ENCODE measurements at places on chromosomes 5 and 9.

DNA sequence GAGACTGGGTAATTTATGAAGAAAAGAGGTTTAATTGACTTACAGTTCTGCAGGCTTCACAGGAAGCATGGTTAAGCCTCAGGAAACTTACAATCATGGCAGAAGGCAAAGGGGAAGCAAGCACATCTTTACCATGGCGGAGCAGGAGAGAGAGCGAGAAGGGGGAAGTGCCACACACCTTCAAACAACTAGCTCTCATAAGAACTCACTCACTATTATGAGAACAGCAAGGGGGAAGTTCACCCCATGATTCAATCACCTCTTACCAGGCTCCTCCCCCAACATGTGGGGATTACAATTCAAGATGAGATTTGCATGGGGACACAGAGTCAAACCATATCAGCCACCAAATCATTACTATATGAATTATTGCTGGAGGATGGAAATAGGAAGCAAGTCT, 30.3 kb upstream of the STX17 start:
- no peak for DNase-seq

GRCh38 chr5:56350597-56351170, 117.6 kb upstream of the ANKRD55 start:
- no peak for DNase-seq

DNA sequence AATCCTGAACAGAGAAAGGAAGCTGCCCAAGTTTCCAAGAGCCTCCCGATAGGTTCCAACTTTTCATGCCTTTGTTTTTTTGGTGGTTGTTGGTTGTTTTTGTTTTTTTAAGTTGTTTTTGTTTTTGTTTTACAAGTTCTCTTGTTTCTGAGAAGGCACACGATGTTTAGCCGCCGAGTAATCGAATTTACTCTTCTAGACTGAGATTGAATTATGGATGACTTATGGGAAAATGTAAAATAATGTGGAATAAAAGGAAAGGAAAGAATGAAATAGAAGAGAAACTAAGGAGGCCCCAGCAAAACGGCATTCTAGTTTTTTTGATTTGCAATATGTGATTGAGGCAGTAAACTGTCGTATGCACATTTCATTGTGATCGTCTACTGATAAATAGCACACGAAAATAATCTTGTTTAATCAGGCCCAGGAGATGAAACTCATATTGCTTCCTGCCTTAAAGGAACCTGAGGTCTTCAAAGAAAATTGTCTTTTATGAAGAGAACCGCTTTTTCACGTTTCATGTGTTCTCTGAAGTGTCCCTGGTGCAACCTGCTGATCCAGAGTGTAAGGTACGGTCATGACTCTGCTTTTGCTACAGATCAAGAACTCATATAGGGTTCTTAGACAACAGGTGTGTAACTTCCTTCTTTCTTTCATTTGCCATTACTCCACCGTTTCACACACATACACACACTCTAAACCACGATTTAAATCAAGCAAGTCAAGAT, 1.3 kb upstream of the GNAQ start:
- DNase-seq = no peak

- no peak for DNase-seq
Observed at GRCh38 chr5:170439223-170439943, 50.2 kb upstream of the KCNMB1 start.

DNA sequence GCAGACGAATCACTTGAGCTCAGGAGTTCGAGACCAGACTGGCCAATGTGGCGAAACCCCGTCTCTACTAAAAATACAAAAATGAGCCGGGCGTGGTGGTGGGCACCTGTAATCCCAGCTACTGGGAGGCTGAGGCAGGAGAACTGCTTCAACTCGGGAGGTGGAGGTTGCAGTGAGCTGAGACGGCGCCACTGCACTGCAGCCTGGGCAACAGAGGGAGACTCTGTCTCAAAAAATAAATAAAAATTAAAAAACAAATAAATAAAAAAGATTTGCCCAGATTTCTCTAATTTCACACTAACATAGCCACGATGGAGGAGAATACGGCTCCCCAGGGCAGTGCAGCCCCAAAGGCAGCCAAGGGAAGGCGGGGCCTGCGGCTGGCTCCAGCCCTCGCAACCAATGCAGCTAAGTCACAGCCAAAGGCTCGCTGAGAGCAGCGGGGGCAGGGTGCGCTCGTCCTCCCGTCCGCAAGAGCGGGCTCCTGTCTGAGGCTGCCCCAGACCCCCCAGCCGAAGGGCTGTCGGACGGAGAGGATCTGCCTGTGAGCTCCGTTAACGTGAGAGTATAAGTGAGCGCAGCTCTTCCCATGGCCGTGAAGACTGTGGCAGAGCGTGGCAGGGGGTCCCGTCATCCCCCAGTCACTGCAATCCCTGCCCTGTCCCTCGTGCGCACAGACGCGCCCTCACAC, 43.5 kb downstream of the SLC12A7 start:
- DNase-seq = no peak

- no peak for DNase-seq
Observed at GRCh38 chr5:141880961-141881801, 3.0 kb upstream of the PCDH1 start.

DNA sequence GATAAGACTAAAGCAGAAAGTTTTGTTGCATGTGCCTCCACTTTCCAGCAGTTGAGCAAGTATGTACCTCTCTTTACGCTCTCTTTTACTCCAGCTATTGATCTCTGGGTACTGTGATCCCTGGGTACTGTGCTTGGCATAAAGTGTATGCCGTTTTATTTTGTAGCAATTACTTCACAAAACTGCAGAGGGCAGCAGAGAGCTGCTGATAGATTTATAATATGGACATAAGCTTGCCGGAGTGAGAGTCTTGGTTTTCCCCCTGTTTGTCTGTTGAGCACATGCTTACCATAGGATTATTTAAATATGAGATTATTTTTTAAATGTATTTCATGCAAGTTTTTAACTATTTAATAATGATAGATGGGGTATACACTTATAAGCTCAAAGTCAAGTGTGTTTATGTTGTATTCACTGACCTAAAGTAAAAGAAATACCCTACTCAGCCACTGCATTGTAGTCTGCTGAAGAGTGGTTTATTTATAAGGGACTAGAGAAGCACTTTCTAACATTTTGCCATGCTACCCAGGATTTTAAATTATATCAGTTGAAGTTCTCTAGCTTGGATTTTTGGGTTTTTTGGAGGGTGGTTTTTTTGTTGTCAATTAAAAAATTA, 13.0 kb downstream of the TTC1 start:
- DNase-seq = peak; percentile 63

GRCh38 chr9:109416135-109416706, 81.9 kb downstream of the PTPN3 start:
- DNase-seq = peak; percentile 39

DNA sequence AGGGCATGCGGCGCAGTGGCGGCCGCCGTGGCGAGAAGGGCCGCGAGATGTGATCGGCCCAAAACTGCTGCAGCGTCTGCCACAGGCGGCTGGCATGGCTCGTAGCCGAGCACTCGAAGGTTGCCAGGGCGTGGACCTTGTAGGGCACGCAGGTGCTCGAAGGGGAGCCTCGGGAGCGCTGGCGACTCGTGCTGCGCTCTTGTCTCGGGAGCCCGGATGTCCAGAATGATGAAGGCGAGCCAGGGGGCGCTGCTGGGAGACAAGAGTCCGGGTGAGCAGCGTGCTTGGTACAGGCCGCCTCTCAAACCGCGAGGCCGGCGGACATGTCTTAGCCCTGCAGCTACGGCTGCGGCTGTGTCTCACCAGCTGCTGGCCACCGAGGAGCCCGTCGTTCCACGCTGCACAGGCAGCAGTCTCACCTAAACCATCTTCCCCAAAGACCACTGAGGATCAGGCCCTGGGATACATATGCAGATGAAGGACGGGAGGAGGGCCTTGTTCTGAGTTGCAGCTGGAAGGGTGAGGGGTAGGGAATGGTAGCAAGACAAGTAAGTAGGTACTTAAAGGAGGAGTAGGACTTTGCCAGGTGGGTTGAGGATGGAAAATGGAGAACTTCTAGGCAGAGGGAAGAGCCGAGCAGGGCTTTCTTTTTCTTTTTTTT, 1.7 kb downstream of the CBY3 start:
- DNase-seq = peak; percentile 44

DNA sequence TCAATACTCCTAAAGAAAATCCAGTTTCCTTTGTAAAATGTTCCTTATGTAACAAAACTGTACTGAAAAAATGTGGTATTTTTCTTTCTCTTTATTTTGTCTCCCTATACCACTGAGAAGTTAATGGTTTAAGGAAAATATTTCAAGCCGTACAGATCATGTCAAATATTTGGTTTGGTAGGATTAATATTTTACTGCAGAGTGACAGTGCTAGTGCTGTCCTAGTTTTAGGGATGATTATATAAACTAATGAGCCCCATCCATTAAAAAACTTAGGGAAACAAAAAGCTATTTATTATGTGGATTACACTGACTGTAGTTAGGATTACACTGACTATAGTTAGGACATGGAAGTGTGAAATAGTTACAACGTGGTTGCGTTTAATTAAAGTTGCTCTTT, 209.1 kb downstream of the CD180 start:
- DNase-seq = no peak

DNA sequence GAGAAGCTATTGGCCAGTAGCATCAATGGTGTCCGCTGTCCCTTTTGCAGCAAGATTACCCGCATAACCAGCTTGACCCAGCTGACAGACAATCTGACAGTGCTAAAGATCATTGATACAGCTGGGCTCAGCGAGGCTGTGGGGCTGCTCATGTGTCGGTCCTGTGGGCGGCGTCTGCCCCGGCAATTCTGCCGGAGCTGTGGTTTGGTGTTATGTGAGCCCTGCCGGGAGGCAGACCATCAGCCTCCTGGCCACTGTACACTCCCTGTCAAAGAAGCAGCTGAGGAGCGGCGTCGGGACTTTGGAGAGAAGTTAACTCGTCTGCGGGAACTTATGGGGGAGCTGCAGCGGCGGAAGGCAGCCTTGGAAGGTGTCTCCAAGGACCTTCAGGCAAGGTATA, 10.8 kb downstream of the TRIM32 start:
- DNase-seq = no peak

DNA sequence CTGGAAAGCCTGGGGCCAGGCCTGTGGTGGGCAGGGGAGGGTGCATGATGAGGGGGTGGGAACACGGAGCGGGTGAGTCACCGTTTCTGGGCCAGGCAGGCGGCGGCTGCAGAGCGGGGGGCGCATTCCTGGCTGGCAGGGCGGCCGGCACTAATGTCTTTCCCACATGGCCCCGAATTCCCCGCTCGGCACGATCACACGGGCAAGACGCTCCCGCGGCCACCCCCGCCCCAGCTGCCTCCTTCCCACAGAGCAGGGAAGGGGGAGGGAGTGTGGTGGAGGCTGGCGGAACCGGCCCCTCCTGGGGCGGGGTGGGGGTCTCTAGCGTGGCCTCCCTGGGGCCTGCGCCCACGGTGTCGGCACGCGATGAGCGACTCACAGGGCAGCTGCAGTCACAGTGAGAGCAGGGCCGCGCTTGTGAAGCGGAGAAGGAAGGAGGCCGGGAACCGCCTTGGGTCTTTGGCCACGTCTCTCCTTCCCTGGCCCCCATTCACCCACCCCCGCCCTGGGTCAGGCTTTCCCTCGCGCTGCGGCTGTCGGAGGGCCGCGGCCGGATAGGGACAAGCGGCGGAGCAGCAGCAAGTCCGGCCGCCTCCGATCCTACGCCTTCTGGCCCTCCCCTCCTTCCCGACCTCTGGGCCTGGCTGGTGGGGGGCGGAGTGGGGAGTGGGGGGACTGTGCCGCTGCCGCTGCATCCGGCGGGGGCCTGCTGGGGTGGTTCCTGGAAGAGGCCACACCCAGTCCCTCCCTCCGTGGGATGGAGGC, 48.9 kb downstream of the CXXC5 start:
- no peak for DNase-seq

GRCh38 chr5:143412661-143413342, 9.3 kb upstream of the NR3C1 start:
- DNase-seq = no peak

GRCh38 chr9:96502539-96503373, 52.8 kb downstream of the HABP4 start:
- DNase-seq = no peak

GRCh38 chr5:59725392-59725767, 168.1 kb downstream of the PDE4D start:
- no peak for DNase-seq

GRCh38 chr5:92889140-92889539, 691.9 kb downstream of the NR2F1-AS1 start:
- no peak for DNase-seq

GRCh38 chr5:52607227-52607824, 180.4 kb upstream of the ITGA1 start:
- DNase-seq = no peak

- DNase-seq = no peak
Observed at GRCh38 chr5:76391014-76391413, 12.1 kb upstream of the IQGAP2 start.

DNA sequence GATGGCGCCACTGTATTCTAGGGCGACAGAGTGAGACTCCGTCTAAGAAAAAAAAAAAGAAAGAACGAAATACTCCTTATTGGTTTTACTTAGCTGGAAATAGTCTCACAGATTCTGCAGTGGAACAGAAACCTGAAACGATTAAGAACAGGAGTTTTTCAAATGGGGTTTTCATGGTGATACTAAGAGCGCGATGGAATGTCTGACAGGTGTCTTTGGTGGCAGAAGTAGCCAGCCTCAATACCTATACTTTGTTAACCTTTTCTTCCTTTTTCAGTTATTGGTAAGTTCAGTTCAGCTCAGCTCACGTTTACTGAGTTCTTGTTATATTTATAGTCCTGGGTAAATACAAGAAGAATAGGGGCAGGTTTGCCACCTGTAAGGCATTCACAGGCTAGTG, 123.9 kb downstream of the FOCAD start:
- no peak for DNase-seq

- DNase-seq = no peak
Observed at GRCh38 chr5:91293131-91293530, 90.0 kb downstream of the ARRDC3 start.

- no peak for DNase-seq
Observed at GRCh38 chr9:87880683-87881082, 2.0 kb upstream of the SPATA31E1 start.
